Activated CD4-positive, alpha-beta T cell treated with anti-CD3 and anti-CD28 coated beads, Interleukin-10, Interleukin-2, amounts not matched to agents 100 ng/mL and 50 ng/mL, durations not matched to agents 16 hours and 8 hours (primary cell): ENCODE measurements at places on chromosomes 13 and 19.

DNA sequence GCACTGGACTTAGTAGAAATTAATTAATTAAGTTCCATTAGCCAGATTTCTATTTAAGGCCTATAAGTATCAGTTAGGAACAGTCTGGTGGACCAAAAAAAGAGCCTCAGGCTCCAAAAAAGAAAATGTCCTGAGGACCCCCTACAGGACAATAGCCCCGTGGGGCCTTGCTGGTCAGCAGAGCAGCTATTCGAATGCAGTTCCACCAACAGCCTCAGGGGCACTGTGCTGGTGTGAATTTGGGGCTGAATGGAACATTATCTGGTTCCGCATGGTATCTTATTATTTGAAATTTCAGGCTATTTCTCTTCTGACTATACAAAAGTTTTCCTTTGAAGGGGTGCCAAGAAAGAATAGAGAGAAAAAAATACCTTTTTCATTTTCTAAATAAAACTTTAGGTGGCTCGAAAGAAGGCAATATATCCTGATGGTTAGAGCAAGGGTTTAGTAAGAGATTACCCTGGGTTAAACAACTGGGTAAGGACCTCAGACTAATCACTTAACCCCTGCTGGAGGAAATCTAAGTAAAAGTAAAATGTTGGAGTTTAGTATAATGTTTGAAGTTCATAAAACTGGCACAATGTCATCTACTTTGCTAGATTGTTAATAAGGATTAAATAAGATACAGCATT is 147.2 kb downstream of the MIPEP start:
- no peak for DNase-seq

- DNase-seq, result no peak
Measured at GRCh38 chr13:80262051-80262695, 78.8 kb downstream of the SPRY2 start.

- no peak for DNase-seq
Measured at GRCh38 chr13:113943821-113944565, 29.9 kb downstream of the C13orf46 start.

- DNase-seq, result no peak
Measured at GRCh38 chr19:1836458-1837221, 11.6 kb downstream of the REXO1 start.

DNA sequence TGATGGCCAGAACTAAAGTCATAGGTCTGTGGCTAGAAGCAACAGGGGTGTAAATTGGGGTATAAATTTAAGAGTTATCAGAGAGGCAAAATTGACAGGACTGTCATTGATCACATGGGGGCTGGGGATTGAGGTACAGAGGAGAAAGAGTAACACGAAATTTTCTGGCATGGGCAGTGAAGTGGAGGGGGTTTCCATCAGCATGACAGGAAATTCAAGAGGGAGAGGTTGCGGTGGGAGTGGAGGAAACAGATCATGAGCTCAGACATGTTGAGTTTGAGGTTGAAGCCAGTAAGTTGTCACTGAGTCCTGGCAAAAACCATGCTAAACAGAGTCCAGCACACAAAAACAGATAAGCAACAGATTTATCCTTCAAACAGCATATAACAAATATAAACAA is 192.1 kb upstream of the TSC22D1 start:
- DNase-seq, result peak; percentile 64

GRCh38 chr19:45179072-45179891 is 698 bp downstream of the BLOC1S3 start:
- peak; percentile 45 for DNase-seq

GRCh38 chr13:40116008-40116407 is 460.5 kb downstream of the COG6 start:
- peak; percentile 72 for DNase-seq

- DNase-seq, result no peak
Measured at GRCh38 chr19:28482221-28482620, 730.7 kb downstream of the UQCRFS1 start.

- DNase-seq, result no peak
Measured at GRCh38 chr19:16604615-16605014, 23.4 kb downstream of the MED26 start.

GRCh38 chr13:105740739-105741138 is 794.7 kb downstream of the EFNB2 start:
- DNase-seq, result no peak

GRCh38 chr19:6060600-6061375 is 49.5 kb downstream of the RFX2 start:
- DNase-seq, result peak; percentile 53

DNA sequence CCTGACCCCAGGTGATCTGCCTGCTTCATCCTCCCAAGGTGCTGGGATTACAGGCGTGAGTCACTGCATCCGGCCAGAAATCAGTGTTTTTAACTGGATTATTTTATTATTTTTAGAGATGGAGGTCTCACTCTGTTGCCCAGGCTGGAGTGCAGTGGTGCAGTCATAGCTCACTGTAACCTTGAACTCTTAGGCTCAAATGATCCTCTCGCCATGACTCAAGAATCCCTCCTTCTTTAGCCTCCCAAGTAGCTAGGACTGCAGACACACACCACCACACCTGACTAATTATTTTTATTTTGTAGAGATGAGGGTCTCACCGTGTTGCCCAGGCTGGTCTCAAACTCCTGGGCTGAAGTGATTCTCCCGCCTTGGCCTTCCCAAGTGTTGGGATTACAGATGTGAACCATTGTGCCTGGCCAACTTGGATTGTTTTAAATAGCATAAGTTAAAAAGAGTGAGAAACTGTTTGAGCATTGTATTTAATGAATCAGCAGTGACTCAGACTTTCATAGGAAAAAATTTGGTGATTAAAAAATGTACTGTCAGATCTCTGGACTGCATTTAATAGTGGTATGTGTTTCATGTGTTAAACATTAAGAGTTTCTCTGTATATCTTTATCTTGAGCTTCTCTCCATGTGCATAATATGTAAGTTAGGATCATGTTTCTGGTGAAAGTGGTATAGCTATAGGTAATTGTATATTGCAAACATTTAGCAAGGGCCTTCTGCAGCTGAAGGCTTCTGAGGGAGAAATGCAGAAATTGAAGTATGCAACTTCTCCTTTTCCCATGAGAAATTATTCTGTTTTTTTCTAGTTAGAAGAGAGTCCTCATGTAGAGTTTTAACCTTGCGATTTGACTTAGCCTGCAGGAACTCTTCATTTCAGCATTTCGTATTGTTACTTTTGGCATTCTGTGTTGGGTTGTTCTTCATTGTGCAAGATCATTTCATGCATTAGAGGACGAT is 121.2 kb downstream of the PCCA start:
- DNase-seq, result peak; percentile 12

- DNase-seq, result no peak
Measured at GRCh38 chr13:75271846-75272245, 210.1 kb downstream of the TBC1D4 start.
